ENCODE measurements at places on chromosomes 7 and 10.

DNA sequence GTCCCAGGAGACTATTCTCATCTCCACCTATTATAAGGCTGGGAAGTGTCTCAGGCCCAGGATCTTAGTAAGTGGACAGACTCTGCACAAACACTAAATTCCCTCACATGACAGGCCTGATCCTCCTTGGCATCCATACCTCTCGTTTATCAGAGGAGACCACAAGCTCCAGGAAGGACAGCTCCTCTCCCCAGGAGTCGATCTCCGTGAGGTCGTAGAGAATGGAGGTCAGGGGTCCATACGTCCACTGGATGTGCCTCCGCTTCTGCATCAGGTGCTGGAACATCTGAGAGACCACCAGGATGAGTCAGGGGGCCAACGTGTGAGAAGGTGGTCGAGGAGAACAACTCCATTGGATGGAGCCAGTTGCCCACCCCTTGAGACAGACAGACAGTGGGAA lies 5.6 kb downstream of the TRPV5 start:
- DNase-seq: no peak

DNA sequence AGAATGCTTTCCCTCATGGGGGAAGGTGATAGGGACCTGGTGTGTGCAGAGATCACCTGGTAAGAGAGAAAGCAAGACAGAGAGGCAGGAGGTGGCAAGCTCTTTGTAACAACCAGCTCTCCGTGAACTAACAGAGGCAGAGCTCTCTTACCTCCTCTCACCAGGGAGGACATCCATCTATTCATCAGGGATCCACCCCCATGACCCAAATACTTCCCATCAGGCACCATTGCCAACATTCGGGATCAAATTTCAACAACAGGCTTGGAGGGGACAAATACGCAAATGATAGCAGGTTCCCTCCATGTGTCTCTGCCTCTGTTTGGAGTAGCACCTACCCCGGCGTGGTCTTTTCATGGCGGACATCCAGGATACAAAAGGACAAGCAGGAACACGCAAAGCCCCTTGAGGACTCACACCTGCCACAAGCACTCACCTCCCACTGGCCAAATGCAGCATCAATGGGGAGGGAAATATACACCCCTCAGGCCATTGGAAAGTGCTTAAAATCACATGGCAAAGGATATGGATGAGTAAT lies 431.2 kb upstream of the AUTS2 start:
- no peak for DNase-seq

DNA sequence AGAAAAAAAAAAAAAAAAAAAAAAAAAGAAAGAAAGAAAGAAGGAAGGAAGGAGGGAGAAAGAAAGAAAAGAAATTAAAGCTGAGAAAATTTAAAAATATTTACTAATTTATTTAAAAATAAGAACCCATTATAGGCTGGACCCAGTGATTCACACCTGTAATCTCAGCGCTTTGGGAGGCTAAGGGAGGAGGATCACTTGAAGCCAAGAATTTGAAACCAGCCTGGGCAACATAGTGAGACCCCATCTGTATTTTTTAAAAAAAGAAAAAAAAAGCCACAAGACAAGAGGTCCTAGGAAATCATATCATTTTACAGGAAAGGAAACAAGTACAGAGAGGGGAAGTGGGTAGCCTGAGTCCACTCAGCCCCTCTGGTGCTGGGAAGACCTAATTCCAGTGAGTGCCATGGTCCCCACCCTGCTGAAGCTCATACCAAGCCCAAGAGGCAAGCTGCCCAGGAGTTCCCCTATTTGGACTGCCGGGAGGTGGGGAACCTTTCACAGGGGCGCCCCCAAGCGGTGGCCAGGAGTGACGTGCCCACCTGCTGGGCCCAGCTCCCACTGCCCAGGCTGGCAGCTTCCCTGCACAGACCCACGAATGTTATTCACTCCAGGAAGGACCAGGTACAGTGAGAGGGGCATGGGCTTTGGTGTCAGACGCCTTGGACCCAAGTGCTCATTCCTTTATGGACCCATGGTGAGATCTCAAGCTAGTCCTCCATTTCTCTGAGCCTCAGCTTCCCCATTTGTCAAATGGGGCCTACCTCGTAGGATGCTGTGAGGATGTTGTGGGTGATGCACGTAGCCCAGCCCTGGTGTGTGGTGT lies 133.6 kb downstream of the ZMIZ1 start:
- DNase-seq: peak; percentile 38

- DNase-seq: no peak
These were observed 235.9 kb upstream of the PODXL start for GRCh38 chr7:131792311-131792710.

DNA sequence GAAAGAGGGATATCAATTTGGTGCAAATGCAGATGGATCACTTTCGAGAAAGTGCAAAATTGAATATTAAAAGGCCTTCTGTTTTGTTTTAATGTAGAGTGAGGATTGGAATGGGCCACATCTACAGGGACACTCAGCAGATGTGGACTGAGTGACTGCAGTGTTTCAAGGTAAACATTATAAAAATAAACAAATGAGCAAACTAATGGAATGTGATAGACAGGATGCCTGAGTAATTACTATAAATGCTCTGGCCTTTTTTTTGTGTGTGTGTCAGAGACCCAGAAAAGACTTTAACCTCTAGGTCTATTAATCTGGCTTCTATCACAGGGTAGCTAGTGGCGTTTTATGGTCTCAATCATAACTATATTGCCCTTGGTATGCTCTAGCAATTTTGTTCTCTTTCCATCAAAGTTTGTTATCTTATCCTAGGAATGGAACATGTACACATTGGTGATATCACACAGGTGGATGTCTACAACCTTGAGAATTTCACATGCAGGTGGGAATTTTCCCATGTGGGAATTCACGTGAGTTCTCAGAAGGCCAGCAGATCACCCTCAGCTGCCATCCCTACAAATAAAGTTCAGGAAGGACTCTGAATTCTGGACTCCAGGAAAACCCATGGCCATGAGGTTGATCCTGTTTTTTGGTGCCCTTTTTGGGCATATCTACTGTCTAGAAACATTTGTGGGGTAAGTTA lies at the start of gene CPA2:
TSS of gene CPA2 (plus strand) at position 606 of the 703 bp plus-strand sequence. CDS start at position 625, 19 bp downstream.
- no peak for DNase-seq

- DNase-seq: no peak
These were observed 27.6 kb upstream of the PRPF18 start for GRCh38 chr10:13559124-13559700.

GRCh38 chr10:67386260-67386659 lies 309.7 kb downstream of the CTNNA3 start:
- no peak for DNase-seq

DNA sequence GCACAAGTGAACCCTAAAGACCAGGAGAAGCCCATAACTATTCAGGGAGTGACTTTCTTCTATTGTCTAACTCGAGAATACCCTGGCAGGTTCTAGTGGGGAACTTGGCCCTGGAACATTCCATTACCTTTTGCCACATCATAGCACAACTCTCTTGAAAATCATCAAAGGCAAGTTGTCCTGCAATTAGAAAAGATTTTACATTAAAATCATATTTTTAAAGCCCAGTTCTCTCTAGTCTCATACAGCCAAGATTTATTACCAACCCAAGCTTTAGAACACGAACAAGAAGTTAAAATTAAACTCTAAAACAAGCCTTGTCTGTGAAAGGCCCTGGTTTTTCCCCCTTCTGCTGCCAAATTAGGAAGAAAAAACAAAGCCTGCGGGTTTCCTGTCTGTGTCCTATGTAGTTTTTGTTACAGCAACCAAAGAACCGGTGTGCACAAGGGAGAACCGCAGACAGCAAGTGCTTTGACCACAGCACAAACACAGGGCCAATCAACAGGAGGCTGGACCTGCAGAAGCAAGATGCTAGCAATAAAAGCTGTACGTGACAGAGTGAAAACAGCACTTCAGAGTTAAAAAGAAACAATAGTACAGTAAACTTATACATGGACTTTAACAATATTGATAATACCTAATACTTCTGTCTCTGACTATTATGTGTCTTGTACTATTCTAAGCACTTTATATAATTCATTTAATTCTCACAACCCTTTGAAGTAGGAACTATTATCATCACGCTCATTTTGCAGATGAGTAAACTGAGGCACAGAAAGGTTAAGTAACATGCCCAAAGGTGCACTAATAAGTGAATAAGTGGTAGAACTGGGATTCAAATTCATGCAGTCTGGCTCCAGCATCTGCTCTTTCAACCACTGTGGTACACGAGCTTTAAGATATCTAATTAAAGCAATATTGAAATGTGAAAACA lies 65.8 kb downstream of the STK17A start:
- DNase-seq: peak; percentile 74

DNA sequence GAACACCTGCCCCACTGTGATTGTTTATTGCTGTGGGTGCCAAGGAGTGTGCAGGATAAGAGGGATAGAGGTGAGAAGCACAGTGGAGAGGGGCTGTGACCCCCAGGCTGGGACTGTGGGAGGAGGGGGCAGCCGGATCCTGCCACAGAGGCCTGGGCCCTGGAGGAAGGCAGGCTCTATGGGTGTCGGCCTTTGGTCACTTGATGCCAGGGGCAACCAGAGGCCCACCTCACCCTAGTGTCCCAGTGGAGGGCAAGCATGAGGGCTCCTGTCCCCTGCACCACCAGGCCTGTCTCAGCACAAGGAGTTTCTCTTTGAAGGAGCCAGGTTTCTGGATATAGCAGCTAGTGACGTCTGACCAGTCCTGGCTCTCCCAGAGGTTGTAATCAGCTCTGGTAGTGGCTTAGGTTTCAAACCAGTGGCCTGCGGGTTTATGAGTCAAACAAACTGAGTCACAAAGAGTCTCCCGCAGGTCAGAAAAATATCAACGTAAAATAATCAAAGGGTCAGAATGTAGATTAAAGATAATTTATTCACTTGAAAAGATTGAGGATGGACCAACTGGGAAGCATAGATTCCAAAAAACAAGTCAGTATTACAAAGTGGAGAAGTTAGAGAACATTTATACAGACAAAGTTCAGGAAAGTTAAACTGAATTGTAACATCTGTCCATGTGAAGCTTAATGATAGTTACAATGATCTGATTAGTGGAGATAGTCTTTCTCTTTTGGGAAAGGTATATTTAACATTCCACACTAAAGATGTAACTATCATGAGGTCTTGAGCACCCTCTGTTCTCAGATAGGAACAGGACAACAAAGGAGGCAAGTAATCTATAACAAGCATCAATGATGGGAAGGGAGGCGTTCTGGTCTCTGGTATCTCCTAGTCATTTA lies 37.2 kb upstream of the ZNF488 start:
- DNase-seq: peak; percentile 67

DNA sequence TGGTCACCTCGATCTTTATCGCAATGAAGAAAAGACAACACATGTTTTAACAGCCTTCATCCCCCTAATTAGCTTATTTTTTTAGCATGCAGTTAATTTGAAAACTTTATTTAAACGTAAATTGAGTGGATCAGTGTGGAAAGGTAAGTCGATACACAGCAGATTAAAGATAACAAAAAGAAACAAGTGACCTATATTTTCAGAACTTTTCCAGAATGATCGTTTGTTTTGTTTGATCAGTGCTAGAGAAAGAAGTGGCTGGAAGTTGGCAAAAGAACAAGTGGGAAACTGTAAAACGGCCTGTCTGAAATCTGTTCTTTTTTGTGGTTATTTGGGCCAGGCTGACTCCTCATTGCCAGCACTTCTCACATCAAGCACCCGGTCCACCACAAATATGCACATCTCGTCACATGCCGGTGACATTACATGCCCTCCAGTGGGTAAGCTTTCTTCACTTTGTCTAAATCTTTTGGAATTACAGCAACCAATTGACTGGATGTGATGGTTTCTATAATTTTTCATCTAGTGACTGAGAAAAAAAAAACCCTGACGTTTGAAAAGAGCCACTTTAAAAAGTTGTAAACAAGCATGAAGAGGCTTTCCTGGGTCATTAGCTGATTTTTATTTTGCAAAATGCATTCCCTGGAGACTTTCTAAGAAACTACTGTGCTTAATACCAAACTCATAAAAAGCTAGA lies 33.2 kb downstream of the C7orf33 start:
- DNase-seq: peak; percentile 67

GRCh38 chr10:71217266-71218045 lies 5.1 kb downstream of the UNC5B start:
- no peak for DNase-seq

- peak; percentile 50 for DNase-seq
These were observed 76.5 kb upstream of the PPP1R3C start for GRCh38 chr10:91709394-91709798.

DNA sequence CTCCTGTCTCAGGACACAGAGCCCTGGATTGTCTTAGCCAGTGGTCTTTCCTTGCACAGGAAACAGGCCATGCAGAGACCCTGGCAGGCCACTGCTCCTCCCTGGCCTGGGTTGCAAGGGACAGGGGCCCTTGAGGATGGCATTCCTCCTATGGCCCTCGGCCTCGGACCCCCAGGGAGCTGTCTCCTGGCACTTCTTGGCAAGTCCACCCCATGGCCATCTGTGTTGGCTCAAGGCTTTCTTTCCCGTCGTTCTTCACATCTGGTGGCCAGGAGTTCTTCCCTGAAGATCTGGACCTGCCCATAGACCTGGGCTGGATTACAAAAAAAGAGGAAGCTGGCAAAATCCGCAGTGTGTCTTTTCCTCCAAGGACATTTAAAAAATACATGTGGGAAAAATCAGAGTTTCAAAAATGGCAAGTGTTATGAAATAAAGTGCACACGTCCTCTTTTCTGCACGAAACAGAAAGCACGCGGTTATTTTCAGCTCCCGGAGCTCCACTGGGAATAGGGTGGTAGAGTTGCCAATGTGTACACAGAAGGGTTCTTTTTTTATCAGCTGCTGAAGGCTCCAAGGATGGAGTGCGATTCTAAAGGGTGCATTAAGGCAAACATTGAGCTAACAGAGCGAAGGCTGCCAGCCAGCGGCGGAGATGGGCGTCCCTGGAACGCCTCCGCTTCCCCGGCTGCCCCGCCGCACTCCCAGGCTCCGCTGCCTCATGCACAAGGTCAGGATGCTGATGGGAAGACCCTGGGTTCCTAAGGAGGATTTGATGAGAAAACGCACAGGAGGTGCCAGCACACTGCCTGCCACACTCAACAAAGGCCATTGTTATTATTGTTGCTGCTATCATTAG lies 62.8 kb upstream of the FAM20C start:
- DNase-seq: no peak

DNA sequence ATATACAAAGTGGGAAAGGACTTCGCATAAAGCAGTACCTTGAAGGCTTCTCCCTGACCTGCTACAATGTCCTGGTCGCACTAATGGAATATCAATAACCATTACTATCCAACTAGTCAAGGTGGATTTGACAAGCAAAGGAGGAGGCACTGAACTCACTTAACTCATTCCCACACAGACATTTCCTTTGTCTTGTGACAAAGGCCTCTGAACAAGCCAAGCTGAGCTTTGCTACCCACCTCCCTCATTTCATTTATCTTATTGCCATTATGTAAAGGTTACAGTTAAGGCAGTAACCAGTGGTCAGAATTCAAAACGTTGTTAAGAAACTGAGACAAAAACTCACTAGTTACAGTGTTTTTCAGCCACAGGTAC lies 7.3 kb downstream of the ELMO1 start:
- DNase-seq: no peak

- no peak for DNase-seq
These were observed 144.7 kb downstream of the PLCE1 start for GRCh38 chr10:94138391-94138790.

DNA sequence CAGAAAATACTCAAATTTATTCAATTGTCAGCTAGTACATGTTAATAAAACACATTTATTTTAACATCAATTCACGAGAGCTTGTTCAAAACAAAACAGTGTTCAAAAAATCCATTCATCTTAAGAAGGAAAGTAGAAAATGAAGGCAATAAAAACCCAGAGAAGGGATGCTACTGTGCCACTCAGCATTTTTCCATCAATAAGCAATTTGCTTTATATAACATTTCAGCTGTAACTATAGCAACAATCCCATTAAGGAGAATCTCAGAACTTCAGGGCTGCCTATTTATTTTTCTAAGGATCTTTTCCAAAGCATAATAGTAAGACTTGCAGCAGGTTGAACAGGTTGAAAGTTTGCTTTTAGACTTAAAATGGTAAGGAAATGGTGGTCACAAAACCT lies 190.5 kb downstream of the PCLO start:
- no peak for DNase-seq

Measured in cardiac muscle cell (in vitro differentiated cells and primary cell).